Jurkat, Clone E6-1 (cell line): ENCODE measurements at places on chromosomes 6 and 20.

GRCh38 chr20:38982291-38982690 is 20.1 kb downstream of the DHX35 start:
- DNase-seq, result no peak

DNA sequence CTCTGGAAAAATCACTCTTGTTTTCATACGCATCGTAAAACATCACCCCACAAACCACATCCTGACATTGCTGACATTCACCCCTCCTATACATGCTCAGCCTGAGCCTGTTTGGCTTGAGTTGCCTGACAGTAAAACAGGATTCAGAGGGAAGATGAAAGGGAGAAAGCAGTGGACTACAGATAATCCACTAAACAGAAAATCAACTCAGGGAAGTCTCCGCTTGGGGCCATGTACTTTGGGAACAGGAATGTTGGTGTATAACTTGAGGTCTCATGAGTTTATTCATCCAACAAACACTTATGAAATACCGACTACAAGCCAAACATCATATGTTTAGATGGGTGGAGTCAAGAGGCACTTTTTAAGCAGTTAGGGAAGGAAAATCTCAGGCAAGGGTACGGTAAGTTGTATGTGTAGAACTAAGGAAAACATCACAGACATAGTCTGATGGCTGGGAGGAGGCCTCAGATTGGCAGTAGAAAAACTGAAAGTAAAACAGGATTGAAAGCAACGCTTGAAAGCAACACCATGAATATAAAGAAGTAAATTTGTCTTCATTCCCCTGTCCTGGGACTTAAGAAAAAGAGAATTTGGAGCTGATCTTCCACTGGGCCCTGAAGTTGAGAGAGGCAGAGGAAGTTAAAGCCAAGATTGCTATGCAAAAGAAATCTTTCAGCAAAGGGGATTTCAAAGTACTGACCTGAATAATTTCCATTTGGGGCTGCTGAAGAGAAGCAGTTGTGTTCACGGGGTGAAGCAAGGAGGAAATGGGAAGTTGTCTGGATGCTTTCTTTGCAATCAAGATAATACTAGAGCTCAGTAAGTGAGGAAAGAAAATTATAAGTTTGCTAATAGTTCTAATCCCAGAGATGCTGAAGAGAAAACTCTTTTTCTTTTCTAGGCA is 28.8 kb downstream of the PDE7B start:
- peak; percentile 81 for DNase-seq

DNA sequence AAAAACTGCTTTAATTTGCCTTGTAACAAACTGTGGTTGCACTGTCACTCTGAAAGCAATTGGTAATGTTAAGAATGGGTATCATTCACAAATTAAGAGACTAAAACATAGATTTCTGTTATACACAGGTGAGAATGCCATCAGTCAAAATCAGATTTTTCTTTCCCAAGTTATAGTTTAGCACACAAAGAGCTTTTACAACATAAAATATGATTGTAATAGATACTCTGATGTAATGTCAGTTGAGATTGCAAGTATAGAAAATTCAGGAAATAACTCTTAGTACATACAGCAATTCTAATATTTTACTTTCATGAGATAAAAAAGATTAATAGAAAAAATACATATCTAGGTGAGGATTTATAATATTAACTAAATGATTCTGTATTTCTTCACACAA is 2.3 kb upstream of the ME1 start:
- DNase-seq, result no peak

GRCh38 chr6:35984701-35985100 is 39.7 kb downstream of the SLC26A8 start:
- no peak for DNase-seq

GRCh38 chr6:83558975-83559374 is 46.6 kb downstream of the PRSS35 start:
- no peak for DNase-seq

DNA sequence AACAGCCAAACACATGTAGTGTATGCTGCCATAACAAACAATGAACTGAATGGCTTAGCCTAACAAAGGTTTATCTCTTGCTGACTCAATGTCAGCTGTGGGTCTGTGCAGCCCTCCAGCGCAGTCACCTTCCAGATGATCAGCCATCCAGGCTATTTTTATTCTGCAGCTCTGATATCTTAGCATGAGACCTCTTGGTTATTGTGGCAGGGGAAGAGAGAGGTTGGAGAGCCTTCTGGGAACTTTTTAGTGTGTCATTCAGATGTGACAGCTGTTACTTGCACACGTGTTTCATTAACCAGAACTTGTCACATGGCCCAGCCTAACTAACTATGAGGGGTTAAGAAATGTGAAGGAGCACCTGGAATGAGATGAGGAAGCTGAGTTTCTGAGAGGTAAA is 202.5 kb downstream of the DHX35 start:
- no peak for DNase-seq

- no peak for DNase-seq
These were observed 64.5 kb downstream of the CTNNBL1 start for GRCh38 chr20:37758332-37758731.

DNA sequence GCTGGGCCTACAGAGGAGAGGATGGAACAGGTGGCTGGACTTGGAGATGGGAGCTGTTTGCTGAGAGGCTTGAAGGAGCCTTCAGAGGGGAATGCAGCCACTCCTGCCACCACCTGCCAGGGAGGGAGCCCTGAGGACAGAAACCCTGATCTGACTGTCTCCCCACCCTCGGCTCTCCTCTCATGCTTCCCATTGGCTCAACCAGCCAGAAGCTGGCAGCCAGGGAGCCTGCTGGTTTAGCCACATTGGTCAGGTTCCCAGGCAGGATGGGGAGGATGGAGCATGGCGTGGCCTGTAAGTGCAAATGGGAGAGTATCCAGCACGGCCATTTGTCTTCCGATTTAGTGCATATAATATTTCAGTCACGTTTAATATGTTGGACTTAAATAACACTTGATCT is 12.8 kb downstream of the TREM1 start:
- no peak for DNase-seq

GRCh38 chr6:29547573-29547972 is 12.0 kb downstream of the UBD start:
- no peak for DNase-seq

GRCh38 chr6:37025621-37026466 is 20.4 kb downstream of the FGD2 start:
- DNase-seq, result no peak

- DNase-seq, result peak; percentile 33
These were observed 48.1 kb downstream of the HLA-DPB1 start for GRCh38 chr6:33123732-33124524.

DNA sequence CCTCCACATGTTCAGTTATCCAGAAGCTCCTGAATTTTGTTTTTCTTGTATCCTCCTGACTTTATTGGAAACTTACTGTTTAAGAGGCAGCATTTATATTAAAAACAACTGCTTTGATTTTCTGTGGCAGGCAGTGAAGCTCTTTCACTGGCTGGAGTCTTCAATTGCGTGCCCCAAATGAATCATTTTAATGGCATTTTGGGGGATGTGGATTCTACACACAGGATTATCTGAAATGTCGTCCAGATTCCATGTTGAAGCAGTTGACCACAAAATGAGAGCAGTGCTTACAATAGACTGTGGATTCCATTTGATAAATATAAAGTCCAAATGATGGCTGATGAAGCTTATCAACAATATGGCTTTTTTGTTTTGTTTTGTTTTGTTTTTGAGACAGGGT is 41.0 kb upstream of the HIVEP1 start:
- no peak for DNase-seq

- DNase-seq, result no peak
These were observed 234.2 kb upstream of the SULF2 start for GRCh38 chr20:48019496-48019895.

DNA sequence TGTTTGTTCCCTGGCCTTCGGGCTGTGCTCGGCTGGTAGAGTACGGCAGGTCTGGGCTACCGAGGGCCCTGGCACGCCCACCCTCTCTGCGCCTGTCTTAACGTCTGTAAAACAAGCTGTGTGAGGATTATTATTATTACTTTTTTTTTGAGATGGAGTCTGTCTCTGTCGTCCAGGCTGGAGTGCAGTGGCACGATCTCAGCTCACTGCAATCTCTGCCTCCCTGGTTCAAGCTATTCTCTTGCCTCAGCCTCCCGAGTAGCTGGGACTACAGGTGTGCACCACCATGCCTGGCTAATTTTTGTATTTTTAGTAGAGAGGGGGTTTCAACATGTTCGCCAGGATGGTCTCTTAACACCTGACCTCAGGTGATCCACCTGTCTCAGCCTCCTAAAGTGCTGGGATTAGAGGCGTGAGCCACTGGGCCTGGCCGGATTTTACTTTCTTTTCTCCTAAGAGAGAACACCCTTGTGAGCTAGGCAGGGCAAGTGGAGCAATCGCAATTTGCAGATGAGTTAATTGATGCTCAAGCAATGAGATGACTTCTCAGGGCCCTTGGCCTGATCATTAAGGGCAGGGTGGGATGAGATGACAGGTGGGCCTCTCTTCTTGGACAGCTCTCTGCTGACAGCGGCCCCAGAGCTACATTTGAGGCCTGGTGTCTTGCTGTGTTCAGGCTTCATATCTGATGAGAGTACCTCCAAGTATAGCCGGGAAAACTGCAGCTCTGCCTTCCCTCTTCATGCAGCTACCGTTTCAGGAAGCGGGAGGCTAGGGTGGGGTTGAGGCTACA is 859 bp upstream of the SMIM29 start:
- no peak for DNase-seq

DNA sequence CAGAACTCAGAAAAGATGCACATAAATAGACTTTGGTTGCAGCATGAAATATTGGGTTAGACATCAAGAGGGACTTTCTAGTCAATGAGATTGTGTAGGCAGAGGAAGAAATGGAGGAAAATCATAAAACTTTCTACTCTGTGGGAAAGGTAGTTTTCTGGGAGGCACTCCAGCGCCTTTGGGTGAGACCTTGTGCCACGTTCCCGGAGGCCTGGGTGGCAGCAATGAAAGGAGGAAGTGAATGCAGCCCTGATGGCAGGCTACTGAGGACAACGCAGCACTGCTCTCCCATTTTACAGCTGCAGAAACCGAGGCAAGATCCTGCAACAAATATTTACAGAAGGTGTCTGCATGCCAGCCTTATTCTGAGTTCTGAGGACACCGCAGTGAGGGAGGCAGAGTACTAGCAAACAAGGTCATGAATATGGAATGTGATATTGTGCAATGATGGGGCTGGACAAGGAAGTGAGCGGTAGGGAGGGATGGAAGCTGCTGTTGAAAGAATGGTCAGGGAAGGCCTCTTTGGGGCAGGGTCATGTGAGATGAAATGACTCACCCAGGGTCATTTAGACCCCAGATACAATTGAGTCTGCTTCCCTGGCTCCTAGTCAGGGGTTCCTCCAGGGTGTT is 159.1 kb downstream of the TFAP2C start:
- DNase-seq, result no peak

GRCh38 chr6:134835993-134836392 is 113.9 kb downstream of the ALDH8A1 start:
- DNase-seq, result no peak

DNA sequence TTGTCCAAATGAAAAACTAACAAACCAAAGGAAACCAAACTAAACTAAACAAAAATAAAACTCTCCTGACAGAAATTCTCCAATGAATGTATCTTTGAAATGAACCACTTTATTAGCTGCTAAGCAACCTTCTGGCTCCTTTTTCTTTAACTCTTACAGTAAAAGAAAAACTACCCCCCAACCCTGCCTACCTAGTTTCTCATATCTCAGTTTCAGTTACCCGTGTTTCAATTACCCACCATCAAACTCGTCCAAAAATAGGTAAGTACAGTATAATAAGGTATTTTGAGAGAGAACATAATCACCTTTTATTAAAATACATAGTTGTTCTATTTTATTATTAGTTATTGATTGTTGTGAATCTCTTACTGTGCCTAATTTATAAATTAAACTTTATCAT is 177.4 kb upstream of the THEMIS start:
- DNase-seq, result no peak

DNA sequence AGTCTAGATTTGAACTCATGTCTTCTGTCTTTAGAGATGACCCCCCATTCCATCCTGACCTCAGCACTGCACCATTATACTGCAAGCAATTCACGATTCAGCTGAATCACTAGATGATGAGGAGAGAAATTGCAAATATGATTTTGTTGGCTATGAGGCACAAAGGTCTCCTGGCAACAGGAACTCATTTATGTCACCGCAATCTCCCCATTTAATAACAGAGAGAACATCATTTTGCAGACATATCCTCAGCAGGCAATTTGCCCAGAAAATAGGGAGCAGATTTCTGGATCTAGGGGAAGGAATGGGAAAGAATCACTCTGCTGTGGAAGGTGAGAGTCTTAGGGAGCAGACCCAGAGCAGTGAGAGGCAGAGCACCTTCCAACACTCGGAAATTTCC is 303.0 kb downstream of the PAX1 start:
- DNase-seq, result no peak

GRCh38 chr6:41541364-41541763 is 4.8 kb upstream of the FOXP4 start:
- DNase-seq, result no peak

- no peak for DNase-seq
These were observed 21.8 kb upstream of the PCMTD2 start for GRCh38 chr20:64233725-64234124.

- no peak for DNase-seq
These were observed 21.8 kb downstream of the CASS4 start for GRCh38 chr20:56433880-56434255.

GRCh38 chr6:34810017-34810882 is 18.4 kb downstream of the BLTP3A start:
- DNase-seq, result no peak

DNA sequence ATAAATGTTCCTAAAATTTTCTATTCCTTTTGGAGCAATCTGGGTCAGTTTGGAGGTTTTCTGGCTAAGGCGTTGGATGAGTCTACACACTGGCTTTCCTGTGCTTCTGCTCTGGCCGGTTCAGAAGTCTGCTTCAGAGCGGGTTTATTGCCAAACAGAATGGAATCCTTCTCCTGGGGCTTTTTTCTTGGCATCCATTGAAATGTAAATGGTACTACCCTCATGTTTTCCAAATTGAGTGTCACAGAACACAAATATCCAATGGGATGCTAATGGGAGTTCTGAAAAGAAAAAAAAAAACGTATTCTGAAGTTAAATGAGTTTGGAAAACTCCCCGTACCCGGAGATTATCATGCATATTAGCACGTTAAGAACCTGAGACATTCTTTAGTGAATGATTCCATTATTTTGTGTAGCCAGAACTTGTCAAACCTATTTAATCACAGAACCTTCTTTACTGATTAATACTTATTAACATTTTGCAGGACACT is 930.3 kb downstream of the QKI start:
- no peak for DNase-seq

- no peak for DNase-seq
These were observed 73.0 kb downstream of the SLX4IP start for GRCh38 chr20:10508060-10508459.

- no peak for DNase-seq
These were observed 135.4 kb downstream of the FNDC1 start for GRCh38 chr6:159304641-159305040.

DNA sequence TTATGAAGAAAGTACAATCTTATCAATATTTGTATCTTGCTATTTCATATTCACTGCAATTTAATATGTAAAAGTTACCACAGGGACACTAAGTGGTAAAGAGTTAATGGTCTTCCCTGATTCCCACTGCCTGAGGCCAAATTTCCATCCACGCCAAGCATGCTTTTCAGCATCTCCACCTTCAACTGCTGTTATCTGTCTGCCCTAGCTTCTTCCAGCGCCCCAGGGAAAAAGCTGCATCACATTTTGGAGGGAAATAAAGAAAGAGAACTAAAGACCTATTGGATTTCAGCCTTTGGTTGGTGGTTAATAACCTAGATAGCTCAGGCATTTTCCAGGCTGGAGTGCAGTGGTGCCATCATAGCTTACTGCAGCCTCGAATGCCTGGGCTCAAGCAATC is 61.3 kb upstream of the NKX2-2 start:
- DNase-seq, result no peak
